ENCODE measurements at places on chromosomes 1 and 21.

- no peak for DNase-seq
These were observed 73.9 kb downstream of the KLHDC7A start for GRCh38 chr1:18554597-18554996.

DNA sequence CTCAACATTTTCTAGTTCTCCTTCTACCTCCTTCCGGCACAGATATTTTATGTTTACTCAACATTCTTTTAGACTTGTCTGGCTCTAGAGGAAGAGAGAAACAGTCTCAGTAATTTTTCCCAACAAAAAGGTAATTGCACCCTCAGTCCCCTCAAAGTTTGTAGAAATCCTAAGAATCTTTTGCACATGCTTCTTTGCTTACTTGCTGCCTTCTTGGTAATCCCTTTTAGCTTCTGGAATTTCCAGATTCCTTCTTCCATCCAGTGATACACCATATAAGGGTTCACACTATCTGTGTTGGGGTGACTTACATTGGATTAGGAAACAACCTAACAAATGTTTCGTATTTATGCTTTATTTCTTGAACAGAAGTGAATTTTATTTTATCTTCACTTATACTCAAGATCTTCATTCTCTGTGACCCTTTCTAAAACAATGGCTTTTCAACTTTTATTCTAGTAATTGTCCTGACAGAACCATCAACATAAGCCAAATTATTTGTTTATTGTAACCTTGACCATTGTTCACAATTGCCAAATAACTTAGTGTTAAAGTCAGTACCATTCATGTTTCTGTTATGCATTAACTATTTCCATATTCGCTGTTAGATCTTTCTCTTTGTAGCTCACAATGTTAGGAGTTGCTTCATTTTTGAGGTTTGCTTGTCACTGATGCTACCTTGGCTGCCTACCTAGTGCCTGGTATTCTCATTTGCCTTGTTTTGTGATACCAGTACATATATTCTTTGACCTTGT lies 238.1 kb downstream of the HMCN1 start:
- DNase-seq: no peak

DNA sequence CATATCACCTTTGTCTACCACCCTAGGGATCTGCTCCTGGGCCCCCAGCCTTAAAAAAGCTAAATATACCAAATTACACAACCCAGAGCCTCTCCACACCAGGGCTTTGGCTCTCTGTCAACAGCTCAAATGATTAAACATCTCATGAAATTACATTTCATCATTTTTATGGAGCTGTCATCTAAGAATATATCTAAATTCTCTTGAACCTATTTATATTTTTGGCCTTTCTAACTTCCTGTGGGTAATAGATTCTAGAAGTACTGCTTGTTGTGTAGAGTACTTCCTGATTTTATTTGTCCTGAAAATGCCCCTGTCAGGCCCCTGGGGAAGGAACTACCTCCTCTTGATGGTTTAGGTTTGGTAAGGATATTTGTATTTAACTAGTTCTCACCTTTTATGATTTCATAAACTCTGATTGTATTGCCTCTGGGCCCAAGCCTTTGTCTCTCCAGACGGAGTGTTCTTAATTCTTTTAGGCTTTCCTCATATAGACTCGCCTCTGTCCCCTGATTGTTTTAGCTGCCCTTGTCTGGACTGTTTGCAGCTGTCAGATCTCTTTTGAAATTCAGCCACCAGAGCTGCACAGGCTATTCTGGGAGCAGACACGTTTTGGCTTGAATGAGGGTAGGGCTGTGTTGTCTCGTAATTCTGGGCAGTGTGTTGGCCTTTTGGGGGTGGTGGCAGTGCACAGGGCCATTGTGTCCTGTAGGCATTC lies 16.6 kb downstream of the MYOG start:
- no peak for DNase-seq

- no peak for DNase-seq
These were observed 16.5 kb upstream of the MAN1C1 start for GRCh38 chr1:25599969-25600610.

- no peak for DNase-seq
These were observed 171.7 kb downstream of the CRB1 start for GRCh38 chr1:197439708-197440280.

DNA sequence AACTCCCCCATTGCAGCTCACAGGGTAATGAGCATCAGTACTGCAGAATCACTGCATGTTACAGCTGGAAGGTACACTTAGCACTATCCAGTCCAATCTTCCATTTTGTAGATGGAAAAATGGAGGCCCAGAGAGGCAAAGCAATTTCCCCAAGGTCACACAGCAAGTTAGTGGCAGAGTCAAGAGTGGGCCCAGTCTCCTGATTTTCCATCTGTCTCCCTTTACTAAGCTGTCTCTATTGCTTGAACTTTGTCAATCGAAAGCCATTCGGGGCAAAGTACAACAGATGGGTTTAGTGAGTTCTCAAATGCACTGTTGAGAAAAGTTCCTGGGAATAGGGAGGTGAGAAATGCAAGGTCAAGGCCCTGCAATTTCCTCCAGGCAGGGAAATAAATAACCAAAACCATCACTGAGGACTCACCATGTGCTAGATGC lies 50.4 kb upstream of the IFFO2 start:
- DNase-seq: no peak

- no peak for DNase-seq
These were observed 363.5 kb downstream of the KCNH1 start for GRCh38 chr1:210770396-210770984.

GRCh38 chr21:43880111-43880985 lies 15.3 kb downstream of the AGPAT3 start:
- peak; percentile 21 for DNase-seq

DNA sequence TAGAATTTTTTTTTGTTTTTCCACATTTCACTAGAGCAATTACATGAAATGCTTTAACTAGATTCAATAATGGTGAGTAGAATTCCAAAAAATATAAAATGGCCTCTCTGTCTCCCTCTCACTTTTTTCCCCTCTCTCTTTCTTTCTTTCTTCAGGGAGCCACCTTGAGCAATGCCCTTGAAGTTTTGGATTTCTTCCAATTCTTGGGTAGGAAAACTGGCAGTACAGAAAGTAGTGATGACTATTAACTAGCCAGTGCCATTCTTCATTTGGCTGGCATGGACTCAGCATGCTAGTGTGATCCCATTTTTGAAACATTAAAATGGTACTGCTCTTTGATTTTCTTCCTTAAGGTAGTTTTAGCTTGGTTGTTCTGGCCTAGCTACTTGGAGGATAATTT lies 4.5 kb upstream of the FNBP1L start:
- DNase-seq: no peak

DNA sequence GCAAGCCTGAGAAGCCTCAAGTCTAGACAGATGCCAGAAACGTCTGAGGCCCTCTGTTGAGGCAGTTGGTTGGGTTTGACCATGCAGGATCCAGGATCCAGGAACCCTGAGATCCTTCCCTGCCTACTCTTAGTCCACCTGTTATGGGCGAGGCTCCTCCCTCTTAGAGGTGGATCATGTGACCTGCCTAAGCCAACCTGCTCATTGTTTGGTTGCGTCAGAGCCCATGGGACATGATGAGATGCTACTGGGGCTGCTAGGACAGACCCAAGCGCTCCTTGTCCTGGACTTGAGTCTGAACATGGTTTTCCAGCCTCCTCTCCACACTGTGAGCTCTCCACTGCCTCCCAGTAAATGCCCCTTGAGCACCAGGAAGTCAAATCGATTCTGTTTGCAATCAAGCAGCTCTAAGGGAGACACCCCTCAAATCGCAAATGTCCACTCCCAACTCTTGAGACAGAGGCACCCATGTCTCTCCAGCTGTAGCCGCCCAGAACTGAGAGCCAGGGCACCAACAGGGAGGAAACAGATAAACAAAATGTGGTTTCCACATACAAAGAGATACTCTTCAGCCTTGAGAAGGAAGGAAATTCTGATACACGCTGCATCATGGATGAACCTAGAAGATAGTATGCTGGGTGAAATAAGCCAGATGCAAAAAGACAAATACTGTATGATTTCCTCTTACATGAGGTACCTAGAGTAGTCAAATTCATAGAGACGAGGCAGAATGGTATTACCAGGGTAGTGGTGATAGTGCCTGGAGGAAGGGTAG lies 31.7 kb upstream of the WNT4 start:
- DNase-seq: no peak

- DNase-seq: peak; percentile 72
These were observed 777 bp downstream of the LRRC41 start for GRCh38 chr1:46302641-46303037.

DNA sequence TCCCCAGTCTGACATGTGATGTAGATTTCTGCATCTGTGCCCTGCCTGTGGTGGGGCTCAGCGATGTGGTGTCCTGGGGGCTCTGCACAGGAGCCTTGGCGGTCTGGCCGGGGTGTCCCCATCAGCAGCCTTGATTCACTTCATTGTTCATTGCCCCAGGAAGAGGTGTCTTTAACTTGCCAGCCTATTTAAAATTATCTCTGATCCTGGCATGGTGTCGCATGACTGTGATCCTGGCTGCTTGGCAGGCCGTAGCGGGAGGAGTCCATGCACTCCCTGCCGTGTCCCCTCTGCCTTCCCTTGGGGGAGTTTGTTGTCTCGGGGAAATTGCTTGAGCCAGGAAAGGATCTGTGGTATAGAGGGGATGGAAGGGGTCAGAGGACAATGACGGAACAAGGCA lies 59.9 kb downstream of the TRIM11 start:
- DNase-seq: peak; percentile 15

DNA sequence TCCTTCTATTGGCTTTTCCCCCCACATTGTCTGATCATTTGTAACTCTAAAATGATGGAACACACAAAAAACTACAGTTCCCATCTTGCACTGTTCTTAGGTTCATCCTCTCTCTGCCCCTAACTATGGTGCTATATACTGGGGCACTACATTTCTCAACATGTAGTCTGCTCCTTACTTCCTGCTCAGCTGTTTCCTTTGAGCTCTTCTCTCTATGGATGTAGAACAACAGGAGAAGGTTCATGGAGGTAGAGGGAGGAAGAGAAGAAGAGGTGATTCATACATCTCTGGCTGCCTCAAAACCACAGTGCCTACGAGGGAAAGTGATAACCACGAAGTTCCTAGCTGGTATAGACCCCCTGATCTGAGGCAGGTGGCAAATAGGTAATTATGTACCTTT lies 7.0 kb upstream of the C1orf146 start:
- DNase-seq: no peak

DNA sequence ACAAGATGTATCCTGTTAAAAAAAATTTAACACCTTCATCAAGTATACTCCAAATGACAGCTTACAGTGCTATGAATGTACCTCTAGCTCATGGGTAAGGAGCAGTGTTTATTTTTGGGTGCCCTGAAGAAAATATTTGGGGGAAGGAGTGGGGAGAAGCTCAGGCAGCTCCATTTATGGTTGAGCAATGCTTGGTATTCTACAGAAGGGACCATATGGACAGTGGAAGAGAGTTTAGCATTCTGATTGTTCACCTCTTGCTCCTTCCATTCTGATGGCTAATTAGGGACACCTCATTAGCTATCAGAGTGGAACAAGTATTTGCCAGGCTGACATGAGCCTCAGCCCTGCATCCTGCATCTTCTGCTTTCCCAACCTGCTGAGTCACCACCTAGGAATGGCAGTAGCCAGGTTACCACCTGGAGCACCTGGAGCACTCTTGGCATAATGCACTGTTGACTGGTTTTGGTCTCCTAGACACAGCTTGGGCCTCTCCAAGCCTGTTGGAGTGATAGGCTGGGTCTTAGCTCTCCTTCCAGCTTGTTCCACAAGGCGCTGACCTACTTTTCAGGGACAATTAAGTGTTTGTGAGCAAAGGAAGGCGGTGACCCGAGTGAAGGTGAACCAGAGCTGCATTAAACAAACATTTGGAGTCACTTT lies 62.0 kb upstream of the MACF1 start:
- DNase-seq: no peak

GRCh38 chr21:28805885-28806284 lies 186.8 kb downstream of the LTN1 start:
- DNase-seq: no peak

GRCh38 chr1:26848941-26849774 lies 13.8 kb upstream of the SFN start:
- no peak for DNase-seq

DNA sequence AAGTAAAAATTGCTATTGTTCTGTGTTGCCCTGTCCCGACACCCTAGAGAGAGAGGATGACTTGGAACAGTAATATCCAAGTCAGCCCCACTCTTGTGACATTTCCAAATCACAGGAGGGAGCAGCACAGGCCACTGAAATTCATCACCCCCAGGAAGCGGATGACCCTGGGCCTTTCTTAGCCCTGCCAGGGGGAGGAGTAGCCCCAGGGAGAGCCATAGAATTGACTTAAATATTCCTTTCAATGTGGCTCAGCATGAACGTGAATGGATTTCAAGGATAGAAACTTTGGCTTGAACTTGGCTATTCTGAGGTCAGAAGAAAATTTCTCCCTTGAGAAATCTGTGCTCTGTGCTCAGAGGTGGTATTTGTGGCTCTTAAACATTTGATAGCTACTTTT lies 80.6 kb downstream of the CENPF start:
- DNase-seq: no peak

DNA sequence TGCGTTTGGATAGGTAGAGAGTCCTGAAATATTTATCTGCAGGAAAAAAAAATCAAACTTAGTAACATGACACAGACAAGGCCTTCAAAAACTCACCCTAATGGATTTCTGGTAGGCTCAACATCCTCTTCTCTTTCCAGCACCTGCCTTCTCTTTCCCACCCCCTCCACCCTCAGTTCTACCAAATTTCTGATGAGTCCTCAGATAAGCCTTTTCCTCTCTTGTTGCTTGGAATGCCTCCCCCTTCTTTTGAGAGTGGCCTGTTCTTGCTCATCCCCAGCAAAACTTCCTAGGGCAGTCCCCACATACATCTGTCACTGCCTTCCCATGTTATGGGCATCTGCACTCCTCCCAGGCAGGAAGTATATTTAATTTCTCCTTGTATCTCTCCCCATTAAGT lies 7.6 kb upstream of the LBR start:
- no peak for DNase-seq

GRCh38 chr1:7688659-7689058 lies 82.4 kb upstream of the VAMP3 start:
- no peak for DNase-seq

DNA sequence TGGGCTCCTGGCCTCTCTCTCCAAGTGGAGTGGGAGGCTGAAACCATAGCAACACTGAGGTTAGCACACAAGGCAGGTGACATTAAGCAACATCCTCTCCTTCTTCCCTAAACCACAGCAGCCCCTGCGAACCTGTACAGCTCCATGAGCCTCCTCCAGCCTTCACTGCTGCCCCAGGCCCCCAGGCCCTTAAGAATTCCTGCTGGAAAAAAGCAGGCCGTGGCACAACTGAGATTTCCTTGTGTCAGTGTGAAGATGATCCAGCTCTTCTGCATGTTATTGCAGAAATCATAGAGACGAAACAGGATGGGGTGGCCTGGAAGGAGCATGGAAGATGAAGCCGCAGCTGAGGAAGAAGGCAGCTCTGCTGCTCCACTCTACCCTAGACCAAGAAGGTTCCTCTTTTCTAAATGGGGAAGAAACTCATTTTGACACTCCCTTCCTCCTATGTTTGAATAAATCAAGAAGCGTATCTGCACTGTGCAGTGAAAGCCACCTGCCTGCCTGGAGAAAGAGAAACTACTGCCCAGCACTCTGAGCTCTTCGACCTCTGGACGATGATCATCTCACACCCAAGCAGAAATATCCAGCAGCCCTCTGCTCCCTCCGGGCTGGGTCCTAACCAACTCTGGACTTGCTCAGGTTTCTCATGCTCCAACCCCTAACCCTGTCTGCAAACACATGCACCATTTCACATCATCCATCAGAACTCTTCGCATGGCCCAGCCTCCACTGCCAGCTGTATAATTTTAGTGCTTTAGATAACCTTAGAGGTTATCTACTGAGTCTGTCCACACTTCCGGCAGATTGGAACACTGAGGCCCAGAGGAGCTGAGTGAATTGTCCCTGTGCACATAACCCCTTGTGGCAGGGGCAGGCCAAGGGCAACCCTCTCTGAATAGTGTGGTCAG lies 20.7 kb downstream of the SH3BP5L start:
- DNase-seq: no peak

- no peak for DNase-seq
These were observed 330.6 kb downstream of the RPS6KC1 start for GRCh38 chr1:213381572-213382084.
